Activated CD8-positive, alpha-beta memory T cell treated with anti-CD3 and anti-CD28 coated beads, Interleukin-2, amount 10 ng/mL, durations not matched to agents 7 days and 5 days (primary cell): ENCODE measurements at places on chromosomes 5 and 9.

- DNase-seq, result peak; percentile 74
Measured at GRCh38 chr9:120876842-120877240, at the start of gene PHF19. Gene PHF19, minus strand, starts transcription at chr9:120877188. Its CDS starts 2,447 bp downstream, at chr9:120874741.

GRCh38 chr5:96229188-96229587 lies 203.9 kb downstream of the PCSK1 start:
- no peak for DNase-seq

DNA sequence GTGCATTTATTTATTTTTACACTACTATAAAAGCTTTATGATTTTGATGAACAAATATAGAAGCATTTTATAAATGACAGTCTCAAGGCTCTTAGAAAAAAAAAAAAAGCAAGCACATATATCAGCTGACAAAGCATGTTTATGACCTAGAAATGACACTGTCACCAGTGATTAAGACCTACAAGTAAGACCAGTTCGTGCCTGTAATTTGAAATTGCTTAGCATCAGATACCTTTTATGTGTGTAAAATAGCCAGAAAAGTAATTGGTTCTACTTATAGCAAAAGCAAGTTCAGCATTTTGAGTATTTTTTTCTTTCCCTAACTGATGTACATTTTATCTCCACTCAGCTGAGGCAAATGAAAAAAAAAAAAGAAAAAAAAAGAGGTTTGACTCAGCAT lies 808.4 kb downstream of the CDH18 start:
- no peak for DNase-seq

GRCh38 chr9:132745756-132746709 lies 75.8 kb downstream of the GTF3C4 start:
- DNase-seq, result no peak

- no peak for DNase-seq
Measured at GRCh38 chr9:117809751-117810150, 105.5 kb downstream of the TLR4 start.

GRCh38 chr5:96207420-96207819 lies 225.6 kb downstream of the PCSK1 start:
- no peak for DNase-seq

- no peak for DNase-seq
Measured at GRCh38 chr9:72601615-72602014, 80.2 kb downstream of the TMC1 start.

GRCh38 chr5:164941132-164941531 lies 1435.7 kb downstream of the MAT2B start:
- no peak for DNase-seq

DNA sequence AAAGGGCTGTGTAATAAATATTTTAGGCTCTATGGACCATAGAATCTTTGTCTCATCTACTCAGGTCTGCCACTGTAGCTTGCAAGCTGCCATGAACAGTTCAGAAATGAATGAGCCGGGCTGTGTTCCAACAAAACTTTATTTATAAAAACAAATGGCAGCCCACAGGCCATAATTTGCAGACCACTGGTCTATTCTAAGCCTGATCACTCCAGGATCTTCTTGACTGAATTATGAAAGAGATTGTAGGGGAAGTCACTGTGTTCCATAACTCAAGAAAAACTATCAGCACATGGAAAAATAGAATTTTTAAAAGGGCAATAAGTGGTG lies 11.4 kb upstream of the C1QTNF3 start:
- DNase-seq, result no peak

DNA sequence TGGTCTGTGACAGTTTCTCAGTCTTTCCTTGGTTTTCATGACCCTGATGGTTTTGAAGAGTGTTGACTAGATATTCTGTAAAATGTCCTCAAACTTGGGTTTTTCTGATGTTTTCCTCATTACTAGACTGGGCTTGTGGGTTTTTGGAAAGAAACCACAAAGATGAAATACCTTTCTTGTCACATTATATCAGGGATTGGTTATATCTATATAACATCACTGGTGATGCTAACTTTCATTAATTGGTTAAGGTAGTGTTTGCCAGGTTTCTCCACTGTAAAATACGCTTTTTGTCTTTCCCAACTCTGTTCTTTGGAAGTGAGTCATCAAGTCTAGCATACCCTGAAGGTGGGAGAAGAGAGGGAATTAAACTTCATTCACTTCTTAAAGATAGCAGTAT lies 3.3 kb upstream of the IL31RA start:
- no peak for DNase-seq

- no peak for DNase-seq
Measured at GRCh38 chr5:44869928-44870327, 61.2 kb downstream of the MRPS30 start.

DNA sequence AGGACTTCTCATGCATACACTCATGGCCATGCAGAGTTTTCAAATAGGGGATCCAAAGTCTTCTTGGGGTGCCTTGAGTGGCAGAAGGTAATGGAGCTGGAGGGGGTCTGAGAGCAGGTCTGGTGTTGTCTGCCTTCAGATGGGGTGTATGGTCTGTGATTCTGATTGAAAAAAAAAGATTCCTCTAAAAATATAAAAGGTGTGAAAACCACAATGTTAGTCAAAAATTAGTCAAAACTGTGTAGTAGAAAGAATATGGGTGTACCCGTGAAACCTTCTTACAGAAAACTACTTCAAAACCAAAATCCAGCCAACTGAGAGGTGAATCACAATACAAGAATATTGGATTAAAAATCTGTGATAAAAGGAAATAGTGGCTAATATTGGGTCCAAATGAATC lies 20.1 kb downstream of the DOCK2 start:
- no peak for DNase-seq

DNA sequence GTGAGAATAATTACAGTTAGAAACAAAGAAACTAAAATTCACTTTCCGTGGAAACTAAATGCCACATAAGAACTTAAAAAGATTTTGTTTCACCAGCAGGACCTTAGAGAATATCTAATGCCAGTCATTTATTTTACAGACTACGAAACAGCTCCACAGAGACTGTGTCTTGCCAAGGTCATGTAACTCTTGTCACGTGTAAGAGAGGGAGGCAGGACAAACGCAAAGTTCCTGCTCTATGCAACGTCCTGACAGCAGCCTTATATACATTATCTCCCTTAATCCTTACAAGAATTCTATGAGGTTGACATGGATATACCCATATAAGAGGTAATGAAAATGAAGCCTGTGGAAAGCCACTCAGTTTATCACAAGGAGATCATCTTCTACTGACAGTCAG lies 39.4 kb downstream of the CTNNAL1 start:
- no peak for DNase-seq

DNA sequence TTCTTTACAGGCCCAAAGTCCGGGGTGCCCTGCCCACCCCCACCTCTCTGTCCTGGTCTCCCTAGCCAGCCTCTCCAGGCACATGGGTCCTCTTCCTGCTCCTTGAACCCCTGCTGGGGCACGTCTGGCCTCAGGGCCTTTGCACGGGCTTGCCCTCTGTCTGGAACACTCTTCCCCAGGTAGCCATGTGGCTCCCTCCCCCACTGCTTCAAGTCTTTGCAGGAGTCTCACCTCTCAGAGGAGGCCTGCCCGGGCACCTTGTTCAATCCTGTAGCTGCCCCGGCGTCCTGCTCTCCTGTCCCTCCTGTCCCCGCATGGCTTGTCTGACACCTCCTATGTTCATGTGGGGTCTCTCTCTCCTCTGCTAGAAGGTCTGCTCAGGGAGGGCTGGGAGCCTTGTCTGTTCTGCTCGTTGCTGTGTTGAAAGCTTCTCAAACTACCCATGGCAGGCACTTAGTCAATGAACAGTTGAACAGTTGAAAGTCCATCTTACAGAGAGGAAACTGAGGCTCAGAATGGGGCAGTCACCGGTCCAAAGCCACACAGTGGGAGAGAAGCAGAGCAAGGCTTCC lies 241.4 kb downstream of the PBX3 start:
- no peak for DNase-seq

DNA sequence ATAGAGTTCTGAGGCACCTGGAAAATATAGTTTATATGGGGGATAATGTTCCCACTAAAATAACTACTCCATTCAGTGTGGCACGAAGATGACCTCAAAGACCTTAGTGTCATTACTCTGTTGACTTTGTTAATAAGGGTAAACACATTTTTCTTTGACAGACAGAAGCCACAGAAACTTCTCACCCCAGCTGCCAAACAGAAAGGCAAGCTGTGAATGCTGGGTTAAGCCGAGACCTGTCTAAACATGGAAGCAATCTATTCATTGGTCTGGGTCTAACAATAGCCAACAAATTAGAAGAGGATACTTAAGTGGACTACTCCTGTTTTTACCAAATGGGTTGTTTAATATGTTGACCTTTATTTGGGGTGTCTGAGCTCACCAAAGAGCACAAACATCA lies 171.4 kb downstream of the TLE1 start:
- no peak for DNase-seq

- DNase-seq, result no peak
Measured at GRCh38 chr5:14760548-14761002, 96.1 kb downstream of the OTULIN start.

DNA sequence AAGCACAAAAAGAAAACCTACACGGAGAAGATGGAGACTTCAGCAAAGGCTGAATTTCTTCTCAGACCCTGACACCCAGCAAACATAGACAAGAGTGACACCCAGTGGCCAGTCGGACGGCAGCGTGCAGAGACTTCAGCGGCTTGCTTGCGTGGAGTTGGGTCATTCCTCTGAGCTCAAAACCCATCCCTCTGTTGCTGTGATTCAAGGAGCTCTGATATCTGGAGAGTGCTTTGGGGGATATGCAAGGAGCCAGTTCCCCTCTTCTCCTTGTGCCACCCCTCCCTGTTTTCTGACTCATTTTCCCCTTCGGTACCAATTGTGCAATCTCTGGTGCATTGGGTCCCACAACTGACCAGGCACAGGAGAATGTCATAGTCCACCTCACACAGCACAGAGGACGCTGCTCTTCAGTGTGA lies 27.5 kb downstream of the SH3TC2 start:
- peak; percentile 84 for DNase-seq

DNA sequence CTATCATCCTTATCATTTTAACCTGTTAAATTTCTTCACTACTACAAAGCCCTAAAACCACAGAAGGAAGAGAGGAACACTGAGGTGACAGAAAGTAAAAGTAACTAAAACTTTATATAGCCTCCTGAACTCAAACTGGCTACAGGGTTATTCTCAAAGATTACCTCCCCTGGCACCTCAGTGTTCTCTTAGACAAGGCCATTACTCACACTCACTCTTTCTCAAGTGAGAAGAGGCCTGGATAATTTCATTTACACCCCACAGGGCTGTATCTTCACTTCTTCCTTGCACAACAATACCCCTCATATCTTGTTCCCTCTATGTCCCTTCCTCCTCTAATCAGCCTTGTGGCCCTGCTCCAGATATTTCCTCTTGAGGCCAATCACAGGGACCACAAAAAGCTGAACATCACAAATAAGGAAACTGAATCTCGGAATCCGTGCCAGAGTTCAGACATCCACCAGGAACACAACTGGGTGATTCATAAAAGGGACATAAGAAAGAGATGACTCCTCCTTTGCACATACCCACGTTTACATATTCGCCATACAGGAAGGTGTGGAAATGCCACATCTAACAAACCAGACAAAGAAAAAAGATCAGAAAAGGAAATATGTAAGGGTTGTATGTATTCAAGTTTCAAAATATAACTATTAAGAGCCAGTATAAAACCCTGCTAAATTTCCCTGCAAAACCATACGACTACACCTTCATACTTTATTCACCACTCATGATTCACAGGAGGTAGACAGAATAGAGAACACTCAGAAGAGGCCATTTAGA lies 1.7 kb upstream of the KLHL3 start:
- DNase-seq, result no peak

DNA sequence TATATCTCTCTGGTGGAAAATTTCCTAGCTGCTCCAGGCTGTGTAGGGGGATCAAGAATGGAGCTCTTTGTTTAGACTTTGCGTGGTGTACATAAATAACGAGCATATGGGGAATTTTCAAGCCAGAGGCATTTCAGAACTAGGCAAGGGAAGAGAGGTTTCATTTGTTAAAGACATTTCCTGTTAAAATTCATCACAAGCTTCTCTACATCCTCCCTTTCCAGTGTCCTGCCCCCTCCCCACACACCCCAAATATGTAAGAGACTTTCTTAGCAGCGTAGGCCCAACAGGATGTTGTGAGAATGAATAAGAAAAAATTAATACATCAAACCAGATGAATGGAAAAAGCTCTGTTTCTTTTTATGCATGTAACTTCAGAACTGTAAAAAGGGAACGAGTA lies 150.3 kb downstream of the GPBP1 start:
- no peak for DNase-seq

DNA sequence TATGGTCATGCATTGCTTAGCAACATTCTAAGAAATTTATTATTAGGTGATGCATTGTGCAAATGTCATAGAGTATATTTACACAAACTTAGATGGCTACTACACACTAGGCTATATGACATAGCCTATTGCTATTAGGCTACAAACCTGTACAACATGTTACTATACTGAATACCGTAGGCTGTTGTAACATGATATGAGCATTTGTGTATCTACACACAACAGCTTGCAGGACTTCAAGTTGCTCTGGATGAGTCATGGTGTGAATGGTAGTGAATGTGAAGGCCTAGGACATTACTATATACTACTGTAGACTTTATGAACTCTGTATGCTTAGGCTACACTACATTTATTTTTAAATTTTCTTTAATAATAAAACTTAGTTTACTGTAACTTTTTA lies 107.2 kb upstream of the MAMDC2 start:
- DNase-seq, result no peak

DNA sequence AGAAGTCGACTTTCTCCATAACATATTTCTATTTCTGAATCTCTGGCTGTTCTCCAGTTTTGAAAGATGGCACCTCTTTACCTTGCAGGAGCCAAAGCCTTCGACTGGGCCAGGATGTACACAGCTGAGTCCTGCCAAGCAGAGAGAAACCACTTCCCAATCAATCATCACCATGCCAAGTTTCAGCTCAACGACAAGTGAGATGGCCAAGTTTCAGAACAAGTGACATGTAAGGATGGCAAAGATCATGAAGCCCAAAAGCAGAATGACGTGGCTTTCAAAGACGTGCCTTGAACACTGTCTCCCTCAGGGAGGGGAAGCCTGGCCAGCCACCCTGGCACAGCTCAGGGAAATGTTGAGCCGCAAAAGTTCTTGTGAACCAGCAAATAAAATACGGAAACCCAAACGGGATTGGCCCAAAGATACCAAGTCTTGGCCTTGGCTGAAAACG lies 17.7 kb downstream of the STK10 start:
- no peak for DNase-seq

DNA sequence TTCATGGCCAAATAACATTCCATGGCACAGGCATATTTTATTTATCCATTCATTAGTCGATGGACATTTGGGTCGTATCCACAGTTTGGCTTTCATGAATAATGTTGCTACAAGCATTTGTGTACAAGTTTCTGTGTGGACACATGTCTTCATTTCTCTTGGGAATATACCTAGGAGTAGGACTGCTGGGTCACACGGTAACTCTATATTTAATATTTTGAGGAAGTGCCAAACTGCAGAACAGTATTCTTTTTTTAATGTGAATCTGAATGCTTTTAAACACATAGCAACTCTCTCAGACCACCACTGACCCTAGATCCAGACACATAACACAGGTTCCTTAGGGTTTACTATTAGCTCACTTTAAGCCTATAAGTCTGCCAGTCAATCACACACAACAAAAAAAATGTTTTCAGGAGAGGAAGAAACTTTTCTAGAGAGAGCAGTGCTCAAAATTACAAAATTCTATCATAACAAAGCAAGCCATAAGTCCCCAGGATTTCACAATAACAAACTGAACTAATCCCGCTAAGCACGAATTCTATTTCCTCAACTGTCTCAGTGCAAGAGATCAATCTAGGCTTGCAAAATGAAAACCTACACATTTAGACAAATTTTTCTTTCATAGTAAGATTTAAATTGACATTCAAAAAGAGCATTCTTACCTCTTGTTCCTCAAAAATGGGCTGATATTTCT lies 41.8 kb upstream of the GABBR2 start:
- no peak for DNase-seq

GRCh38 chr9:121989010-121989409 lies 104.1 kb downstream of the TTLL11 start:
- no peak for DNase-seq
